ENCODE measurements at places on chromosomes 7 and 10.

DNA sequence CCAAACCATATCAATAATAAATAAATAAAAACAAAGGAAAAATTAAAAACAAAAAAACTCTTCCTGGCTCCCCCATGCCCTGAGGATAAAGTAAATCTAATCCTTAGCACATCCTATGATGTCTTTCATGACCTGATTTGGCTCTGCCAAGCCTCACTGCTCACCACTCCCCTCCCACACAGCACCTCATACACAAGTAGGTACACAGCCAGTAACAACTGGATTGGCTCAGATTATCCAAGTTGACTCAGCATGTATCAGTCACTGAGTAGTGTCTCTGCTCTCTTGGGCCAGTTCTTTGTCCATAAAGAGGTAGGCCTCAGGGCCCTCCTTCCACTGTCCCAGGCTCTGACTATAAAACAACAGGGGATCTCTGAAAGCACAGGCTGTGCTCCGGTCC is 99.6 kb downstream of the STRA8 start:
- DNase-seq: no peak

DNA sequence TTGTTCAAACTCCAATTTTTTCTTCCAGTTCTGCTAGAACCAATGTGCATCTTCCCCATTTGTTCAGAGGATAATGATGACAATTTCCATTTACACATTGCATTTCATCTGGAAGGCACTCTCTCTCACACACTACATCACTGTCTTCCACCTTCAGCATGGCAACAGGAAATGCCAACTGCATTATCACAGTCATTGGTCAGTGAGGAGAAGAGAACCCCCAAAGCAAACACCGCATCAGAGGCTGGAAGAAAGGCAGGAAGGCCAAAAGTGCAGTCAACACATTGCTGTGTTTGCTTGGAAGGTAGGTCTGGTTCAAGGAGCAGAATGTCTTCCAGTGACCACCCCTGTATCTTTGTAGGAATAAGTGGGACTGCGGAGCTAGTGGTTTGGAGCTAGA is 192.2 kb upstream of the RHOBTB1 start:
- no peak for DNase-seq

GRCh38 chr10:114391599-114391998 is 12.7 kb downstream of the AFAP1L2 start:
- DNase-seq: no peak

DNA sequence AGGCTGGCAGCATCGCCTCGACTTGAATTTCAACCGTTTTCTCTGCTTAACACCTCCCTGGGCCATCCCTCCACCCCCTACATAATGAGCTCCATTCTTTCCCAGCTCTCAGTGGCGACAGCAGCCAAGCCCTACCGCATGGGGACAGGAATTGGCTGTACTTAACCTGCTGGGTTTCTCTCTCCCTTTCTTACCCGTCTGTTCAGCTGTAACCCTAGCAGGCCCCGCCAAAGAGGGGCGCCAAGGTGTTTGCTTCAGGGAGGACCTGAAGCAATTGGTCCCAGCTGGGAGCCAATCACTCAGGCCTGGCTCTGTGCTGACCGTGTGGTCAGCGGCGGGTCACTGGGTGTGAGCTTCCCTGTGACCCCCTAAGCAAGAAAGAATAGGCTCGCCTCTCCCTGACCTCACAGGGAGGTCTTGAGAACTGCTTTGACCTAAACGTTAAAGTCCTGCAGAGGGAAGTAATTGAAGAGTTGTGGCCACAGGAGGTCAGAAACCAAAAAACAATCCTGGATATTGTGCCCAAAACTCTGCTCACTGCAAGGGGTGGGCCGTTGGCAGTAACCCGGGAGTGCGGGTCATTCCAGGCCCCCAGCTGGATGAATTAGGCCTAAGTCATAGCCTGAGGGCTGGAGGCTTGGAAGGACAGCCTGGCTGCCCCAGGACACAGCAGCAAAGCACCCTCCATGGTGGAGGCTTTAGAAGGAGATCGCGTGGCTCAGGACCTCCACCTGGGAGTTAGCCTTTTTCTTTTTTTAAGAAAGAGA is 114.6 kb downstream of the ITIH5 start:
- no peak for DNase-seq

GRCh38 chr10:86203162-86203905 is 163.3 kb downstream of the GRID1 start:
- DNase-seq: no peak

DNA sequence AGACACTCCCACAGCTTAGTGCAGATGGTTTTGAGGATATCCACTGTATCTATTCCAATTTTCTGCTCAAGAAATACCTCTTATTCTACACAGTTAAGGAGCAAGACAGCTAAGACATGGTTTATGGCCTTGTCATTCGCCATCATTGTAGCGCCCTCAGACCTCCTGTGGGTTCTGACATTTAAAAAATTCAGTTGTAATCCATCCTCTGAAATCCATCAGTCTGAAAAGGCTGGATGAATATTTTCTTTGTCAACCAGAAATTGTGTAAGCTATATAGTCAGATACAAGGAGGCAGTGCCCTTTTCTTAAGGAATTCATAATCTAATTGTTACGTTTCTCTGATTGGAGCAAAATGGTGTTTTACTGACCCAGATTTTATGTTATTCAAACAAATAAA is 353.6 kb downstream of the GALNT17 start:
- no peak for DNase-seq

GRCh38 chr10:74671716-74672115 is 154.7 kb upstream of the KAT6B start:
- DNase-seq: no peak

DNA sequence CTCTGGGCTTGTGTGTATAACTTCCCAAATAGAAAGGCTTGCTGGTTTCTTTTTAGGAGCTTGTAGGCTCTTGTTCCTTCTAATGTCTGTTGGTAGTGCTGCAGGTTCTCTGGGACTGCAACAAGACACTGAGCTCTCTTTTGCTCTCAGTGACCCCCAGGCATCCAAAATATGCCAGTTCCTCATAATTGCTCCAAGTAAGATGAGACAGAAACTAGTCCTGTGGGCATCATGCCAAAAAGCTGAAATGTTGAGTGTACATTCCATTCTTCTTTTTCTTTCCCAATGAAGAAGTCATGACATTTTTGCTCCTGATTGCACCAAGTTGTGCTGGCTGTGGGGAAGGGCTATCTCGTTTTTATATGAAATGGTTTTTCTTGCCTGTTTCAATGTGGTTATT is 7.1 kb upstream of the BTBD16 start:
- DNase-seq: no peak

GRCh38 chr7:87001214-87001613 is 58.2 kb downstream of the ELAPOR2 start:
- DNase-seq: no peak

GRCh38 chr10:88831709-88832108 is 19.9 kb downstream of the ANKRD22 start:
- no peak for DNase-seq

GRCh38 chr10:78432583-78432982 is 398.9 kb downstream of the RPS24 start:
- DNase-seq: no peak

- no peak for DNase-seq
These were observed 95.4 kb downstream of the TRIL start for GRCh38 chr7:28862595-28863272.

- no peak for DNase-seq
These were observed 98.7 kb downstream of the PROSER2 start for GRCh38 chr10:11921800-11922392.

DNA sequence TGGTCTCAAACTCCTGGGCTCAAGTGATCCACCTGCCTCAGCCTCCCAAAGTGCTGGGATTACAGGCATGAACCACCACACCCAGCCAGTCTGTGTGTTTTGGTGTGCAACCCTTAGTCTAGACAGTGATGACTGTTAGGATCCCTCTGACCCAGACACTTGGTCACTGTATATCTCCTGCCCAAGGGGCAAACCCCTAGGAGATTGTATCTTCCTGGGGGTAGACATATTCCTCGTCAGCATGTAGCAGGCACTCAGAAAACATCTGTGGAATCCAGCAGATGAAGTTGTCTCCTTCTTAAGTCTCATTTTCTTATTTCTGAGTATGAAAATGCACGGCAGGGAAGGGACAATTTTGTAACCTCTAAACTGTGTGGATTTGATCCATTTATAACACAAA is 292.5 kb downstream of the GFRA1 start:
- DNase-seq: no peak

DNA sequence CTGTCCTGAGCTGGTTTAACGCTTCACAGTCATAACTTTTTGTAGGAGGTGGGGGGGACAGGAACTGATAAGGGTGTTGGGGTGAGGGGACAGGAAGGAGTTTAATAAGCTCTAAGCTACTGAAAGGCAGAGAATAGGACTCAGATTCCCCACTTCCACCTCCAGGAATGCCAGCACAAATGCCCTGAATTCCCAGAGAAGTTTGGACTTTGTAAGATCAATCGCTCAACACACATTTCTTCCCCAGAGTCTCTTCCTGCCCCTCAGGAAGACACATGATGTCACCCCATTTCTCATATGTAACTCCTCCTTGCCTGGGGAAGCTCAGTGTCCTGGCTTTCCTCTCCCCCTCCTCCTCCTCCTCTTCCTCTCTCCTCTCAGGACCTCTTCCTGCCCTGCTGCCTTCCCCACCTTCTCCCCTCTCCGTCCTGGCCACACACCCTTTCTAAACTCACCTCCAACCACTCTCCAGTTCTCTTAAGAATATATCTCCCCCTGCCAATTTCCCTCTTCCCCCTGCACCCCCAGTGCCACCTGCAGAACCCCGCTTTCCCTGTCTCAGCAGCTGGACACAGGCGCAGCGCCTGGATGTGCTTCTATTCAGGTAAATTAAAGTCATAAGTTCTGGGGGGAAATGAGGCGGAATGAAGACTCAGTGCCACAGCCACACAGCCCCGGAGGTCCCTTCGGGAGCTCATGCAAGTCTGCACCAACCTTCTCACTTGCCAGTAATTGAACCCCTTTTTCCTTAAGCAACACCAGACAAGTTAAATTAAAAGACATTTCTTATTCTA is 5.3 kb upstream of the LOXL4 start:
- no peak for DNase-seq

GRCh38 chr7:36372156-36372555 is 17.5 kb upstream of the ANLN start:
- DNase-seq: no peak

- no peak for DNase-seq
These were observed 129.8 kb downstream of the FRMD4A start for GRCh38 chr10:14200698-14201544.

DNA sequence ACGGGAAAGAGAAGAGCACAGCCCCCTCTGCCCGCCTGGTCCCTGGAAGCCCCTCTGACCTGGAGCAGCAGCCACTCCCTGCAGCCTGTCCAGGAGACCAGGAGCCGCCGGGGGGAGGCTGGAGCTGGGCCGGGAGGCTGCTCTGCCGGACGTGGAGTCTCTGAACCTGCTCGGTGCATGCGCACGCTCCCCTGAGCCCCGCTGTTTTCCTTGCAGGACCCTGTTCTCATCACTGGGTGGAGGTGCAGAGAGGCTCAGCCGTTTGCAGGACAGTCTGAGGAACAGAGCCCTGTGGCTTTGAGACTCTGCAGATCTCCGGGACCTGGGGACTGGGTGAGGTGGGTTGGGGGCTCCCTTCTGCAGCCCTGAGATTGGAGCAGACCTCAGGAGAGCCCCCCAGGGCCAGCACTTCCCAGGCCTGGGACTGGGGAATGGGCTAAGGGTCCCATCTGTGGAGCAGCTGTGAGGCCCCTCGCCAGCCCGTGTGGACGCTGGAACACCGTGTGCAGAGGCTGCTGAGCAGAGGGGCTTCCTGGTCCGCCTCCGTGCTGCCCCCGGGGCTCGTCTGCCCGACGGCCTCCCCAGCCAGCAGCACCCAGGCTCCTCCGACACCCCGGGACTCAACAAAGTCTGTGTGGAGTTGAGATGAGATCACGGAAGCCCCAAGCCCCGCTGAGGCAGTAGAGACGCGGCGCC is 48.5 kb upstream of the ADGRA1 start:
- no peak for DNase-seq

DNA sequence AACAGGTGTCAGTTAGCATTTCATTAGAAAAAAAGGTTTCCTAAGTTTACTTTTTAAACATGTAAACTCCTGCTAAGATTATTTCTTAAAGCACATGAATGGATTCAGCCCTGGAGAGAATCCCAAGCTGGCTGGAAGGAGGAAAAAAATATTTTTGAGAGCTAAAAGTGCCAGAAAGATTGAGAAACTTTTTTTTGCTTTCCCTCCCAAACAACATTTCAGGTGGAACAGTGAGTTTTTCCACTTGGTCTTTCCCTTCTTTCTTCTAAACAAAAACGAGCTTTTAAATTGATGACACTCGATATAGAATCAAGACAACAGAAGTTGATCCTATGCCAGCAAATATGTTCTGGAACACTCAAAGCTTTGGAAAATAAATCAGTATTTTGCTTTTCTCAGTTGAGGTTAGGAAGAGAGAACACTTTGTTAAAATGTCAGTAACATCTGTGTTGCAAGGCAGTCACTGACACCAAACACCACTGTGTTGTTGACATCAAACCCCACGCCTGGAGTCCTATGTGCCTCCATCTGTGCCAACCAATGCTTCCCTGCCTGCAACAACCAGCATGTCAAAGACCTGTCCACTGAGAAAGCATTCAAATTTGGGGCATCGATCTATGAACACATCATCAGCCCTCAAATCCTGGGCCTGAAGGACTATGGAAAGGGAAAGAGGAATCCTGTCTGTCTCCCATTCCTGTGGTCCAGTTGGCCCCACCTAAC is 22.9 kb upstream of the INSIG1 start:
- DNase-seq: no peak

DNA sequence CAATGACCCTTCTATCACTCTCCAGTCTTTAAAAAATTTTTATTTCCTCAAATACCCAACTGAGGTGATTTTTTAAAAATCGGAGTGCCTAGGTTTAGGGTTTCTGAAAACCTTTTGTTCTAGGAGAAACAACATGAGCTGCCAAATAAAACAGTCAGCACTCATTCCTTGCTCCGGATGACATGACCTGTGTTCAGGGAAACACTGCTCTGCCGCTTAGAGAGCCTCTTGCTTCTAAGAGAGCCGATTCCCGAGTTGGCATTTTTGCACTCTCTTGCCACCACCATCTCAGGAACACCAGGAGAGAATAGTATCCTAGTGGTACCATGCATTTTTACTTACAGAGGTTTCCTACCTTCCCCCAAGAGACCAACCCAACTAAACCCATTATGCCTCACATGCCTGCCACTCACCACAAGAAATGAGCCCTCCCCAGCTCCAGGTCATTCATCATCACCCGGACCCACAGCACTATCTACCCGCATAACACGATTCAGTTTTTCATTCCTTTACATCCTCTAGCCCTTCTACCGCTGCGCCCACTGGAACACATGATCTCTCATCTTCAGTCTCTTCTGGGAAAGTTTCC is 365.4 kb downstream of the THSD7A start:
- no peak for DNase-seq

DNA sequence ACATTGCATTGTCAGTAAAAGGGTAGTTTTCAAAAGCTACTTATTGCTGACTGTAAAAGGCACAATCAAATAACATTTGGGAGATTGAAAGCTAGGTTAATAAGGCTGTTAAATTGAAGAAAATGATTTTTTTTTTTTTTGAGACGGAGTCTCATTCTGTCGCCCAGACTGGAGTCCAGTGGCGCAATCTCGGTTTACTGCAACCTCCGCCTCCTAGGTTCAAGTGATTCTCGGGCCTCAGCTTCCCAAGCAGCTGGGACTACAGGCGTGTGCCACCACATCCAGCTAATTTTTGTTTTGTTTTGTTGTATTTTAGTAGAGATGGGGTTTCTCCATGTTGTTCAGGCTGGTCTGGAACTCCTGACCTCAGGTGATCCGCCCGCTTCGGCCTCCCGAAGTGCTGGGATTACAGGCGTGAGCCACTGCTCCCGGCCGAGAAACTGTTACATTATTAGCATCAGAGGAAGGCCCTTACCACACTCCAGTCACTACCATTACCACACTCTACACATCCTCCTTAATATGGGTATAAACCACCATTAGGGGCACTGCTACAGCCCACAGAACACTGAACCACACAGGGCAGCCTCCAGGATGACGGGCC is 1.0 kb downstream of the CYP51A1 start:
- peak; percentile 17 for DNase-seq

All from brain pericyte (primary cell).